ENCODE measurements at places on chromosomes 6 and 20.

DNA sequence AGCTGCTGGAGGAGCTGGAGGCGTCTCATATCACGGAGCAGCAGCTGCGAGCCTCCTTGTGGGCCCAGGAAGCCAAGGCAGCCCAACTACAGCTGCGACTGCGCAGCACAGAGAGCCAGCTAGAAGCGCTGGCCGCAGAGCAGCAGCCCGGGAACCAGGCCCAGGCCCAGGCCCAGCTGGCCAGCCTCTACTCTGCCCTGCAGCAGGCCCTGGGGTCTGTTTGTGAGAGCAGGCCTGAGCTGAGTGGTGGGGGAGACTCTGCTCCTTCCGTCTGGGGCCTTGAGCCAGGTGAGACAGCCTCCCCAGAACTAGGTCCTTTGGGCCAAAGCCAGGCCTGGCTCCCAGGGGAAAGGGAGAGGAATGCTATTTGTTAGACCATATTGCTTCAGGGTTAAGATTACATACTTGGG lies 31.7 kb downstream of the C20orf173 start:
- ATAC-seq = no peak

GRCh38 chr20:23874747-23875146 lies 4.8 kb downstream of the CST5 start:
- no peak for ATAC-seq

DNA sequence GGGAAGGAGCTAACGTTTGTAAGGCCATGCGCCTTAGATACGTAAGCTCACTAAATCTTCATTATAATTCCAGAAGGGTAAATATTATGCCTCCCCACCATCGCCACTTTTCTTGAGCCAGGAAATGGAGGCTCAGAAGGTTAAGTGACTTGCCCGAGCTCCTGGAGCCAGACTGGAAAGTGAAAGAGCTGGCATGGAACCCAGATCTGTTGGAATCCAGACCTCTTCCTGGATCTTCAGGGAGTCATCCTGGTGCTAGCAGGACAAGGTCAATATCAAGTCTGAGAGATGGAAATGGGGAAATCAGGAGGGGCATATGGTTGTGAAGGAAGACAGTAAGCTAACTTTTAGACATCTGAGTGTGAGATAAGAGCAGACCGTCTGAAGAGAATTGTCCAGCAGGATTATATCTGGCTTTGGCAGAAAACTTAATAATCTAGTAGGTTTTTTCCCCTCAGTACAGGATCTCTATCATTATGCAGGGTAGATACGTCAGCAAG lies 6.2 kb downstream of the TMEM200A start:
- ATAC-seq = no peak

DNA sequence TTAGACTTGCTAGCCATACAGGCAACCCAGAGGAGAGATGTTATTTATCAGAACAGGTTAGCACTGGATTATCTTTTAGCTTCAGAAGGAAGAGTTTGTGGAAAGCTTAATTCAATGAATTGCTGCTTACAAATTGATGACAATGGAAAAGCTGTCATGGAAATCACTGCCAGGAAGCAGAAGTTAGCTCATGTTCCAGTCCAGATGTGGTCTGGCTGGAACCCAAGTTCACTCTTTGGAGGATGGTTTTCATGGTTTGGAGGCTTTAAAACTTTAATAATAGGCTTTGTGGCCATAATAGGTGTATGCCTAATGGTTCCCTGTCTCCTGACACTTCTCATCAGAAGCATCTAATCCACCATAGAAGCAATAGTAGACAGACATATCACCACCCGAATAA lies 699.0 kb downstream of the PHF3 start:
- no peak for ATAC-seq

DNA sequence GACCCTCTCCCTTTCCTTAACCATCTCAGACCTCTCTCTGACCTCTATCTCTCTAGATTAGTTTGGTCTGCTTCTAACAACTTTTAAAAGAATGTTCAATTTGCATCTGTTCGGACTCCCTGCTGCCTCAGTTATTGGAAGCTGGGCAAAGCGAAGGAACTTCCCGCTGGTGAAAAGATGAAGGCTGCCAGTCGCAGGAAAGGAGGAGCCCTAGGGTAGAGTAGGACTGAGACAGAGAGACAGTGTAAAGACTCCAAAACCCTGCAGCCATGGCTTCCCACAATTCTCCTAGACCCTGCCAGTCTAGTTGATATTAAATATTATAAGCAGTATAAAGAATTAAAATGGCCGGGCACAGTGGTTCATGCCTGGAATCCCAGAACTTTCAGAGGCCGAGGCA lies 581.8 kb downstream of the EPM2A start:
- no peak for ATAC-seq

- no peak for ATAC-seq
Observed at GRCh38 chr6:48511378-48511777, 400.4 kb upstream of the PTCHD4 start.

DNA sequence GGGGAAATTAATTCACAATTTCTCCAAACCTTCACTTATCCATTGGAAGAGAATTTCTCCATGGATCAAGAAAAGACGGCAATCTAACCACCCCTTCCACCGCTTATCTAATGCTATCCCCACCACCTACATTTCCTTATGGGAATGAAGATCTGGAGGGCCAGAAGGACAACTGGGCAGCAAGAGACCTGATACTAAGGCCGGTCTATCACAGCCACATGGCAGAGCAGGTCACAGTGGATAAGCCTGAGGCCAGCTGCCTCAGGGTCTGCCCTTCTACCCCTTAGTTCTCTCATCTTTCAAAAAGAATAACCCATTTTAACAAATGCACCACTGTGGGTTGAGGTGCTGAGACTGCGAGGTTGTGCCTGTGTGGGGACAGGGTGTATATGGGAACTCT lies 37.1 kb downstream of the MAN1A1 start:
- no peak for ATAC-seq

DNA sequence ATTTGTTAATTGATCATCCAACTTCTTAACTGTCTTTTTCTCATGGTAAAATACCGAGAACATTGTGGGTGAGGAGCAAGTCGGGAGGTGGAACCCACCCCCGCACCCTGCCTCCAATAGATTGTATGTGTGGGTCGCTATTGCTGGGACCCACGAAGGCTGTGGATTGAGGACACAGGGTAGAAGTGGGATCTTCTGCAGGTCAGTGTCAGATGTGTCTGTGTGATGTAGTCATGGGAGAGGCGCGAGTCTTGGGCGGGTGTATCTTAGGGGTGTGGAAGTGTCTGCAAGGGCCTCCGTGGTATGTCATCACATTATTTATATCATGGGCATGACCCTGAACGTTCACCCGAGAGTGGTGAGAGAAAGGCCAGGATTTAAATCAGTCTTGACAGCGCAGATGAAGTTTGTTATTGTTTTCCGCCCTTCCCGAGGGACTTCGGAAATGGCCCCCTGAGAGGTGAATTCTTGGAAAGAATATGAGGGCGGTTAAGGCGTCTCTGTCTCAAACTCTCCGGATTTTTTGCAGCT lies 472 bp upstream of the PAQR8 start:
- ATAC-seq = peak; percentile 12

DNA sequence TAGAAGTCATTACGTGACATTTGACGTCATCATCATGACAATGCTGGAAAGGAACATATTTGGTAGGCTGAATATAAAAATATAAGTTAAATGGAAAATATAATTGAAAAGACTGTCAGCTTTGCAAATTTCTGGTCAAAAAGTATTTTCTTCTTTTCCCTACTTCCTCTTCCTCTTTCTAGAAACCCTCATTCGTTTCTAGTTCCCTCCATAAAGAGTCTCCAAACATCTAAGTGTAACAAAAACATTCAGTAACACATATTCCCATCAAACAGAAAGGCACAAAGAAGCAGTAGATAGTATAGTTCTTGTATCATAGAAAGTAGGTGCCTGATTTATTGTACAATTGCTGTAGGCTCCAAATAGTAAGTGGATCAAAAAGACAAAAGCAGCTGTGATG lies 150.8 kb upstream of the FAM83B start:
- ATAC-seq = no peak

- no peak for ATAC-seq
Observed at GRCh38 chr6:44278315-44278714, 8.1 kb downstream of the TMEM151B start.

DNA sequence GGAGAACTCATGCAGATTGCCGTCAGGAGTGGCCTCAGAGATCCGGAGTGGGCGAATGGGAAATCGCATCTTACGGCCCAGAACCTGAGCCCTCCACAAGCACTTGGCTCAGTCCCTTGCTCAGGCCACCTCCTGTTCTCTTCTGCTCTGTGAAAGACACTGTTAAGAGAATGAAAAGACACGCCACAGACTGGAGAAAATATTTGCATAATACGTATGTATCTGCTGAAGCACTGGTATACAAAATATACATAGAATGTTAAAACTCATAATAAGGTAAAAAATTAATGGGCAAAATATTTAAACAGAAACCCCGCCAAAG lies 838 bp upstream of the POM121L2 start:
- peak; percentile 14 for ATAC-seq

DNA sequence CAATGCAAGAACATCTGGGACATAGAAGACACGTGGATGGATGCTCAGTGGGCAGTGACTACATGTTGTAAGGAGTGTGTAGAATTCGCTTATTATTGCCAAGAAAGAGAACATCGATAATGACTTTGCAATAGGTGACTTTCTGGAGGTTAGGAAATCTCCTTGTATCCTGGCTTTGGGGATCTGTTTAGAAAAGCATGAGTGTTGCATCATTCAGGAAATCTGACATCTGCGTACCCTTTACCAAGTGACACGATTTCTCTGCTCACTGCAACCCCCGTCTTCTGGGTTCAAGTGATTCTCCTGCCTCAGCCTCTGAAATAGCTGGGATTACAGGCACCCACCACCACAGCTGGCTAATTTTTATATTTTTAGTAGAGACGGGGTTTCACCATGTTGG lies 23.2 kb downstream of the RIN2 start:
- no peak for ATAC-seq

Measured in activated CD4-positive, CD25-positive, alpha-beta regulatory T cell treated with anti-CD3 and anti-CD28 coated beads, Interleukin-2, amount 50 U/mL, for 24 hours (primary cell).